ENCODE measurements at places on chromosomes 4 and X. TPM values are rescaled to one million over a fixed set of nuclear protein-coding genes. Genes with fewer than 3 reads are reported as not detected.

- DNase-seq, result no peak
These were observed 13.7 kb upstream of the KCTD8 start for GRCh38 chr4:44462259-44462658.

- DNase-seq, result no peak
These were observed 401.4 kb downstream of the MID1IP1 start for GRCh38 chrX:39202641-39203040.

GRCh38 chr4:27720010-27720766 lies 859.5 kb downstream of the STIM2 start:
- no peak for DNase-seq

DNA sequence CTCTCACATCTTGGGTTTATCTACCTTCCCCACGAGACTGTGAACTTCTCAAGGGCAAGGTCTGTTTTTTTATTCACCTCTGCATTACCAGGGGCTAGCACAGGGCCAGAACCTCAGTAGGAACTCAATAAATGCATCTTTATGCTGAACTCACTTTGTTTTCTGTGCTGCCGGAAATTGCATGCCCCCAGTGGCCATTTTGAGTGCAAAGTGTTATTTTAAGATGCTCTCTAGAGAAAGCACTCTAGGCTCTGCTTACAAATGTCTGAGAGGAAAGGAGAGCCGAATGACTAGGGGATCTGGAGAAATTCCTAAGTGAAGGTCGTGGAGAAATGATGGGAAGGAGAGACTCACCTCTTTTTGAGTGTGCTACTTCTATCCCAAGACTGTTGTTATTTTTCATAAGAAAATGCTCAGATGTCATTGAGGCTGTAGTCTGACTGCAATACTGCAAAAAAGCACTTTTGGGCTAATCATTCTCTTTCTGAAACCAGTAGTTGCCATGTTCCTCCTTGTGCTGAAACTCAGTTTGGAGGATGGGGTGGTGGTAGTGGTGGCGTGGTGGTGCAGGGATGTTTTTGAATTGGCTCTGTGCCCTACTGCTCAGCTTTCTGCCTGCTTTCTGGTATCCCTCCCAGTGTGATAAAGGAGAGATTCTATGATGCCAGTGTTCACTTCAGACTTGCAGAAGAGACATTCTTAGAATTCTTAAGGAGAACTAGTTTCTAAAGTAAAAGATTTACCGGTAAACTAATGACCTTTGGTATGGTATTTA lies 41.3 kb downstream of the DOCK11 start:
- DNase-seq, result peak; percentile 31

DNA sequence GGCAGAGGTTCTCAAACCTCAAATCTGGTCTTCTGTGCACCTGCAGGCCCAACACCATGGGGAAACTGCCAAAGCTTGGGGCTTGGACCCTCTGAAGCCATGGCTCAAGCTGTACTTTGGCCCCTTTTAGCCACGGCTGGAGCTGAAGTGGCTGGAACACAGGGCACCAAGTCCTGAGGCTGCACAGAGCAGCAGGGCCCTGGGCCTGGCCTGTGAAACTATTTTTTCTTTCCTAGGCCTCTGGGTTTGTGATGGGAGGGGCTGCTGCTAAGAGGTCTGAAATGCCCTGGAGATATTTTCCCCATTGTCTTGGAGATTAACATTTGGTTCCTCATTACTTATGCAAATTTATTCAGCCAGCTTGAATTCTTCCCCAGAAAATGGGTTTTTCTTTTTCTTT lies 18.3 kb upstream of the PI4K2B start:
- DNase-seq, result no peak

DNA sequence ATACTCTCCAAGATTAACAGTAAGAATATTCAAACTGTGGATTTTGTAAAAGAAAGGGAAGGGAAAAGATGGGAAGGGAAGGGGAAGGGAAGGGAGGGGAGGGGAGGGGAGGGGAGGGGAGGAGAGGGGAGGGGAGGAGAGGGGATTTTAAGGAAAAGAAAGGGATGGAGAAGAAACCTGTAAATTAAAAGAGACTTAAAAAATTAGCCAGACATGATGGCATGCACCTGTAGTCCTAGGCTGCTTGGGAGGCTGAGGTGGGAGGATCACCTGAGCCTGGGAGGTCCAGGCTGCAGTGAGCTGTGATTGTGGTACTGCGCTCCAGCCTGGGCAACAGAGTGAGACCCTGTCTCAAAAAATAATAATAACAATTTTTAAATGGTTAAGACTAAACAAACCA lies 83.7 kb downstream of the USP46 start:
- no peak for DNase-seq

GRCh38 chr4:98613453-98614075 lies 44.8 kb downstream of the TSPAN5 start:
- peak; percentile 62 for DNase-seq

IL15 gene
- 7.1 TPM for total RNA-seq
